NCI-H524 (cell line): ENCODE measurements at places on chromosomes 16 and 17.

DNA sequence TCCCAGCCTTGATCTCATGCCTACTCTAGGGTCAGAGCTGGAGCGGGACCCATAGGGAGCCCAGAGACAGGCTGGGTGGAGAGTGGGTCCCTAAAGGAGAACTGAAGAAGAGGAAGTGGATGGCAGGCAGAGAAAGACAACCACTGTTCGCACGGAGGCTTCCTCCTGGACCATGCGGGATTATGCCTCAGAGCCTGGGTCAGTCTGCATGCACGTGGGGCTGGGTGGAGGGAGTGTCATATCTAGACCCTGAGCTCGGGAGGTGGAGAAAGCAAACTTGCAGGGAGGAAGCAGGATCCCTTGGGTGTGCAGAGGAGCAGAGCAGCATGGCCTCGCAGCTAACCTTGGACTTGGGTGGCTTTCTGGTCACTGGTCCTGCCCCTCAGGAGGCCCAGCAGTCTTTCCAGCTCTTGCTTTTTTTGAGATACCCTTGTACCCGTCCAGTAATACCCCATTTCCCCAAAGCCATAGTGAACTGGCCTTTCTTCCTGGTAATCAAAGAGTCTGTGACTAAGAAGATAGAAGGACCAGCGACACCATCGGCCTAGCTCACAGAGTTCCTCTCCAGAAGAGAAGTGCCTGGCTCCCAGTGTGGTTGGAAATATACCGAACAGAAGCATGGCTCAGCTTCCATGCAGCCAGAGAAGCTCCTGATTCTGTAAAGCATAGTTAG is 344.2 kb downstream of the CPPED1 start:
- no peak for DNase-seq

DNA sequence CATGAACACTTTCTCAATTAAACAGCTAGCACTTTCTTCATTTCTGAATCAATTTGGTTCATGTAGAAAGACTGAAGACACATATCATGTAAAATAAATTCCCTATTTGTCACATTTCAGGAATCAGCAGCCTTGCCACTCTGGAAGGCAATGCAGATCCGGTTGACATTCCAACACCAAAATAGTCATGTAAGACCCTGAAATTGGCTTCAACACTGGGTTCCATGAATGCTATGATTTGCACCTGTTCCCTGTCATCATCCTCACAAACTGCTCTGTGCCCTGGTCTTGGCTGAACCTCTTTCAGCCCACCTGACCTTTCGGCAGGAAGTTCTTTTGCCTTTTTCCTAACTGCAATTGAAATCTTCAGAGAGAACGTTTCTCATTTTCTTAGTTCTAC is 156.9 kb downstream of the CDH8 start:
- DNase-seq = no peak

DNA sequence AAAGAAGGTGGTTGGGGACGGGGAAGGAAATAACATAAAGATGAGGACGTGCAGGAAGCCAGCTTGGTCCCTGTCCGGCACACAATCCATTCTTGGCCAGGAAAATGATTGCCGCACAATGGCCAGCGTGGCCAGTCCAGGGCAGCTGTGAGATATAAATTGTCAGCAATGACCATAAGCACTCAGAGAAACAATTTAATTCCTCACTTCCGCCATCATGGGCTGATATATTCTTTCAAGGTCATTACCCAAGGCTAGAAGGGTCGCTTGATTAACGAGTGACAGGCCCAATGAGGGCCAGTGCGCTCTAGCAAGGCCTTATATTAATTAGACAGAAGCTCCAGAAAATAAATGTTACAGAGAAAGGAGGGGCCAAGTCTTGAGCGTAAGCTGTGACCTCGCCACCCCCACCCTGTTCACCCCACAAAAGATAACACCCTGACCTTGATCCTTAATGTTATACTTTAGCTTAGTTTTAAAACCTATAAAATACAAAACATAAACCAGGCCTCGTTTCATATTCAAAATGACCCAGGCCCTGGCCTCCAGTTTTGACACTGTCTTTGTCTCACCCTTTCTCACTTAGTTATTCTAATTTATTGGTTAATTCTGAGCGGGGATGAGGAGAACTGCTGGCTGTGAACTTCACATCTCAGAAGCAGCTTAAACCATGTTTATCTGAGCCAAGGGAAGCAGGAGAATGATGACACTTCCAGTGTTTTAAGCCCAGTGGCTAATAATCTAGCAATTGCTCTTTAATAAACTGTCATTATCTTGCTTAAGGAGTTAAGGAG is 478.3 kb upstream of the ZFHX3 start:
- no peak for DNase-seq

GRCh38 chr16:927406-927805 is 43.4 kb downstream of the LMF1 start:
- DNase-seq = no peak

GRCh38 chr16:72400257-72401083 is 228.5 kb upstream of the PMFBP1 start:
- peak; percentile 73 for DNase-seq

DNA sequence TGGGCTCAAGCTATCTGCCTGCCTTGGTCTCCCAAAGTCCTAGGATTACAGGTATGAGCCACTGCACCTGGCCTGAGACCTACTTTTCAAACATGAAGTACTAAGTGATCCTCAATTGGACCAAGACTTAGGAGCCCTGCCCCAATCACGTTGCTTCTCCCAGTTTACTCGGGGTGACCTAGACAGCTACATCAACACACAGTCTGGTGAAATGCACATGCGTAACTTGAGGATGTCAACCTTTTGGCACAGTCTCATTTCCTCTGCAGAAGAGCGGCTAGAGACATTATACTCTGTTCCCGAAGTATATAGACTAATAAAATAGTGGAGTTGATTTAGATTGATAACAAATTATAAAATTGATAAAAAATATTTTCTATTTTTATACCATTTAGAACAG is 17.1 kb downstream of the FTO start:
- DNase-seq = no peak

- no peak for DNase-seq
These were observed 50.0 kb upstream of the CCL1 start for GRCh38 chr17:34412965-34413441.

GRCh38 chr16:17359788-17360390 is 110.9 kb downstream of the XYLT1 start:
- peak; percentile 77 for DNase-seq
